AG10803 (cell line): ENCODE measurements at places on chromosomes 6 and 20.

DNA sequence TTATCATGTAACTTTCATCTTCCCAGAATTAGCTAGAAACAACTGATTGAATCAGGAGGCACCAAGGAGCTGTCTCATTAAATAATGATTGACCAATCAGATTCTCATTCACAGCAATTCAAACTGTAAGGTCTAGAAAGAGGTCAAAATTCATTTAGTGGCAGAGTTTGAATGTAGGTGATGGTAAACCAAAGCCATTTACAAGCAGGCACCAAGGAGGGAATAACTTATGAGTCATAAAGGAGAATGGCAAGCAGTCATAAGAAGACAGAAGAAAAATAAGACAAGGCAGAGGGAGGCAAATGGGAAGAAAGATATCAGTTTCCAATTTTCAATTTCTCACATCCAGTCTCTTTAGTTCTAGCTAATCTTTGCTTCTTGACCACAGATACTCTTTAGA, 52.9 kb upstream of the DEFB112 start:
- no peak for DNase-seq

DNA sequence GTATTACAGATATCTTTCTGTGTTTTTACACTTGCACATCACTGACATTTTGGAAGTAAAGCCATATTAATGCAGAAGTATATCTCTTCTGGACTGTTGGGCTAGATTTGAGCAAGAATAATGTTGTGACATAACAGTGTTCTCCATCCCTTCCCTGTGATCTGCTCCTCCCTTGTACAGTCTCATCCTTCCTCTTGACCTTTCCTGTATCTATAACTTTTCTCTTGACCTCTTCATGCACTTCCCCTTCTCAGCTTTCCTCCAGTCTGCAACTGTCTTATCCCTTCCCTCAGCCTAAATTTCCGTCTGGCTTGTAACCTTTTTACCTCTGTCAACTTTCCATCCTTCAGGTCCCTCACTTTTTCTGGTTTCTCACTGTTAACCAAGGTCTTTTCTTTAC, 29.8 kb downstream of the NCOA3 start:
- DNase-seq: no peak

GRCh38 chr20:50470264-50470858, 39.8 kb upstream of the PTPN1 start:
- no peak for DNase-seq

DNA sequence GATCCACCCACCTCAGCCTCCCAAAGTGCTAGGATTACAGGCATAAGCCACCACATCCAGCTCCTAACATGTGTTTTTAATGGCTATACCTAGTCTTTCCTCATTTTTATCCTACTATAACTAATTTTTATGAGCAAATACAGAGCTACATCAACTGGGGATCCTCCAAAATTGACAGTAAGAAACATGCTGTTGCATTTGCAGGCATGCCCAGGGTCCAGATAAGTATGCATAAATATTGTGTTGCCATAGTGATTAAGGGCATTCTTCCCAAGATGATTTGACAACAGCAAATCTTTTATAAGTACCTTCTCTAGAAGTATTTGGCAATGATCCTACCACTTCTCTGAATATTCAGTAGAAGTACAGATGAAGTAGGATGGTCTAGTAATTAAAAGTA, 41.9 kb upstream of the MOXD1 start:
- peak; percentile 85 for DNase-seq

DNA sequence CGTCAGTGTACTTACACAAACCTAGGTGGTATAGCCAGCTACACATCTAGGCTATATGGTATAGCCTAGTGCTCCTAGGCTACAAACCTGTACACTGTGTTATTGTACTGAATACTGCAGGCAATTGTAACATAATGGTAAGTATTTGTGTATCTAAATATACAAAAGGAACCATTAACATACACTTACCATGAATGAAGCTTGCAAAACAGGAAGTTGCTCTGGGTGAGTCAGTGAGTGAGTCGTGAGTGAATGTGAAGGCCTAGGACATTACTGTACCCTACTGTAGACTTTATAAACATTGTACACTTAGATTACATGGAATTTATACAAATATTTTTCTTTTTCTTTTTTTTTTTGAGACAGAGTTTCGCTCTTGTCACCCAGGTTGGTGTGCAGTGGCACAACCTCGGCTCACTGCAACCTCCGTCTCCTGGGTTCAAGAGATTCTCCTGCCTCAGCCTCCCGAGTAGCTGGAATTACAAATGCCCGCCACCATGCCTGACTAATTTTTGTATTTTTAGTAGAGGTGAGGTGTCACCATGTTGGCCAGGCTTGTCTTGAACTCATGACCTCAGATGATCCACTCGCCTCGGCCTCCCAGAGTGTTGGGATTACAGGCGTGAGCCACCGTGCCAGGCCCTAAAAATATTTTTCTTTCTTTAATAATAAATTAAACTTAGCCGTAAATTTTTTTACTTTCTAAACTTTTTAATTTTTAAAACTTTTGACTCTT, 15.4 kb upstream of the KIAA1755 start:
- DNase-seq: peak; percentile 83

DNA sequence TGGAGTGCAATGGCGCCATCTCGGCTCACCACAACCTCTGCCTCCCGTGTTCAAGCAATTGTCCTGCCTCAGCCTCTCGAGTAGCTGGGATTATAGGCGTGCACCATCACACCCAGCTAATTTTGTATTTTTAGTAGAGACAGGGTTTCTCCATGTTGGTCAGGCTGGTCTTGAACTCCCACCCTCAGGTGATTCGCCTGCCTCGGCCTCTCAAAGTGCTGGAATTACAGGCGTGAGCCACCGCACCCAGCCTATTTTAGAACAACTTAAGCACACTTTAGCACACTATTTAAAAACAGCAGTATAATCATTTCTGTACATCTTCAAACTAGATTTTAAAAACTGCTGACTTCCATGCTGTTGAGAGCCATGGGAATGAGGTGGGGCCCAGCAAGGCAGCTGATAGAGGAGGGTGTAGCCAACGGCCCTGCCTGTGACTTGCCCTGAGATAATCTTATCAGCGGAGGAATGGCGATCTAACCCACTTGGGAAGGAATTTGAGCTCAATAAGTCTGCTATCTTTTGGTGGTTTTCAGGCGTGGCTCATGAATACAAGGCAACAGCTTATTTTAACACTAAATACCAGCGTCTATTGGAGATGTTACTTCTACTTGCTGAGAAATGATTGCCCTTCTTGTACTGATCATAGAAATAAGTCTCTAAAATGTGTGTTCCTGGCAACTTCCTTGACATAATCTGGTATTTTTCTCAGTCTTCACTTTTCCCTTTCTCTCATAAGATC, 12.1 kb downstream of the ZDHHC14 start:
- no peak for DNase-seq

DNA sequence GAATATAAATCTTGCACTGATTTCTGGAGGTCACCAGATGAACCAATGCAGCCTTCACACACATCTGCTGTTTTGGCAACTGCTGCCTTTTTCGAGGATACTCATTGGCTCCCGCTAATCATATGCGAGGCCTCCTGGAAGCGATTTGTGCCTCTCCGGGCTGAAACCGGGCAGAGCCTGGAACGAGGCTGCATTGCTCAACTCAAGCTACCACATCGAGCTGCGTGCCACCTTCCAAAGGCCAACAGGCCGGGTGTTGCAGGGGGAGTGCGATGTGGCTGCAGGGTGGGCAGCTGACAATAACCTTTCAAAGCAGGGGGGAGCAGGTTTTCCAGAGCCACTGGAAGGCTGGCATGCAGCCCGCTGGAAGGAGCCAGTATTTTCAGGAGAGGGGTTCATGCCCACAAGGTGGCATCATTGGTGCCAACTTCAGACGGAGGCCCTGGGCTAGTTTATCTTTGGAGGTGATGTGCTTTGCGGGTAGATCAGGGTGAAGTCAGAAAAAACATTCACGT, 122.6 kb upstream of the IFNGR1 start:
- peak; percentile 95 for DNase-seq

GRCh38 chr6:157099912-157100593, 223.3 kb downstream of the TMEM242 start:
- DNase-seq: no peak

- no peak for DNase-seq
These were observed 16.0 kb downstream of the SOD2 start for GRCh38 chr6:159676890-159677505.

GRCh38 chr20:20786428-20786827, 74.0 kb upstream of the RALGAPA2 start:
- no peak for DNase-seq

DNA sequence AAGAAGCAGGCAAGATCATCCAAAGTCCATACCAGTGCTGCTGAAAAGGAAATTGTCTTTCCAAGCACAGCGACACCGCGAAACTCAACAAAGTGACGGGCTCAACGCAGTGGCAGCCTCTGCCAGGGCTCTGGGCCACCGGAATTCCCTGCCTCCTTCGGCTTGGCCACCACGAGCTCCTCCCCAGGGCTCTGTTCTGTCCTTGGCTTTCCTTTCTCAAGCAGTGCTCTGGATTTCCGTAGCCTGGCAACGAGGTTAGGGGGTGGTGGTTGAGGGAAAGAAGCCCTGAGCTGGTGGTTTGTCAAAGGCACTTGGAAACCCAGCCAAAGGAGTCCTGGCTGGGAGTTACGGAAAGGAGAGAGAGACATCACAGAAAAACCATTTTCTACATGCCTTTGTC, 31.2 kb downstream of the PRR18 start:
- DNase-seq: peak; percentile 54

GRCh38 chr20:19073584-19074218, 138.7 kb upstream of the SLC24A3 start:
- DNase-seq: no peak

DNA sequence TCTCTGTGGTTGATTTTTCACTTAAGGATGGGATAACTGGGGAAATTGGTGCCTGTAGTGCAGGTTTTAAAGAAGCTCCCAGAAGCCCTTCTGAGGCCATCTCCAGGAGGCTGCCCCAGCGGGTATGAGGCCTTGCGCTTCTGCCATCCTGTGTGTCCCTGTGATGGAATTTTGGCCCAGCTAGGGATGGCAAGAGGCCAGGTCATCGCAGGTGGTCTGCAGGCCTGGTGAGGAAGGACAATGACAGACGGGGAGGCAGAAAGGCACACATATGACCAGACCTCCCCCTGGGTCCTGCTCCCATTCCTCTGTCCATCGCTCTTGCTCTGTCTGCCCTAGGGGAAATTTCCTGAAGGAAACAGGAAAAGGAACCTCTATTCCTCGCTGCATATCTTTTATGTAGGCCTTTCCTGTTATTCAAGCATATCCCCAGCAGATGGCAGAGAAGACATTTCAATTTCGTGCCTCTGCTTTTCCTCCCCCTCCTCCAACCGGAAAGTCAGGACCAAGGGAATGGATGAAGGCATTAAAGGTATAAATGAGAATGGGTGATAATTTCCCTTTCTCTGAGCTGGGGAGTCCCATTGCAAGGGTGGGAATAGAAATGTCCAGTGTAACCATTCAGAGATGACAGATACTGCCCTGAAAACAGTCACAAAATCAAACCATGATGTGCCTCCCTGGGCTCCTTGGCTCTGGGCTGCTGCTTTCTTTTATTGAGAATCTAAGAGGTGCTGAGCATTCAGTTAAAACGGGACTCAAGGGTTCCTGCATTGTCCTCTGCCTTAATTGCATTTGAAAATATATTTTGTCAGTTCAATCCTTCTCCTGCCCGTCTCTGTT, 17.6 kb upstream of the HLA-F start:
- peak; percentile 53 for DNase-seq

GRCh38 chr6:24643920-24644319, 2.1 kb downstream of the KIAA0319 start:
- no peak for DNase-seq

DNA sequence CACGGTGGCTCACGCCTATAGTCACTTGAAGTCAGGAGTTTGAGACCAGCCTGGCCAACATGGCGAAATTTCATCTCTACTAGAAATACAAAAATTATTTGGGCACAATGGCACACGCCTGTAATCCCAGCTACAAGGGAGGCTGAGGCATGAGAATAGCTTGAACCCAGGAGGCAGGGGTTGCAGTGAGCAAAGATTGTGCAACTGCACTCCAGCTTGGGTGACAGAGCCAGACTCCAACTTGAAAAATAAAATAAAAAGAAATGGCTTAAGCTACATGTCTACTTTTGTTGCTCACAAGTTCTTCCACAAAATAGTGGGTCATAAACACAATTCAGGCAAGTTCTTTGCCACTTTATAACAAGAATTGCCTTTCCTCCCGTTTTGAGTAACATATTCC, 27.1 kb upstream of the B4GALT5 start:
- DNase-seq: no peak

- no peak for DNase-seq
These were observed 3.8 kb upstream of the TUBB1 start for GRCh38 chr20:59015411-59015810.

DNA sequence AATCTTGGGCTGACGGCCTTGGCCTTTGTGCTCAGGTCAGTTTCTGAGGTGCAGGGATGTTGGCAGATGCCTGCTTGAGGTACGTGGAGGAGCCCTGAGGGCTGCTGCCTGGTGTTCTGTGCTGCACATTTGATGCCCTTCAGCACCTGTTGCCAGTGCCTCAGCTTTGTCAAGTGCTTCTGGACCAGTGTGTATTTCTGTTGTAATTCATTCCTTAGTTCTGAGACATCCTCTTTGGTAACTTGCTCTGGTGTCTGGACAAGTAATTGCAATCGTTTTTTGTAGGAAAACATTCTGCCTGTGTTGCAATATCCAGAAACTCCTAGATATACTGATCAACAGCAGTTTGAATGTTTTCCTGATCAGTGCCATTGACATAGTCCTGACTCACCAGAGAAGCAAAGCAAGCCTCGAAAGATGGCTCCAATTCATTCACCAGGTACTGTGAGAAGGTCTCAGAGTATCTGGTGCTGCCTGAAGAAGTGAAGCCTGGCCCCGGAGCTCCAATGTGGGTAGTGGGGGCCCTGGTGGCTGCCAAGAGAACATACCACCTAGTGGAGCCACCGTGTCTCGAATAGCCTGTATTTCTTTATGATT, 26.7 kb downstream of the ZNF337 start:
- peak; percentile 88 for DNase-seq

DNA sequence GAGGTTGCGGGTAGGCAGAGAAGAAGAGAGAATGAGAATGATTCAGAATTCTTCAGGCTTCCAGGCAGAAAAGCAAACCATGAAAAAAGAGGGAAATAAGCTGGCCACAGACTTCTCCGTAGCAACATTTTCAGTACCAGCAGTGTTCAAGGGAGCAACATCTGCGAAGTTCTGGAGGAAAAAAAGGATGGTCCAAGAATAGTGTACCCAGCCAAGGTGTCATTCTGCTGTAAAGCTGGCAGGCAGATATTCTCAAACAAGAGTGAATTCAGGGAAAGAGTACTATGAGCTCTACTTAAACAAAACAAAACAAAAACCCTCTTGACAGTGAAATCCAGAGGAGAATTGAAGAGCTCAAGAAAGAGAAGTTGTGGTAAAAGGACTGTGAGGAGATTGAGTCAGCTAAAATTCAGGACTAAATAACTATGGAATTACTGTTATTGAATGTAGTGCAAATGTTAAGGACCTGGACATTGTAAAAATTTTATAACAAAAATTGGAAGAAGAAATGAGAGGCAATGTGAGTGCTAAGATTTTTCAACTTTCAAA, 86.5 kb downstream of the ATRN start:
- DNase-seq: no peak
